Right kidney (tissue), 9 donors: ENCODE measurements at places on chromosomes 16 and 17.

DNA sequence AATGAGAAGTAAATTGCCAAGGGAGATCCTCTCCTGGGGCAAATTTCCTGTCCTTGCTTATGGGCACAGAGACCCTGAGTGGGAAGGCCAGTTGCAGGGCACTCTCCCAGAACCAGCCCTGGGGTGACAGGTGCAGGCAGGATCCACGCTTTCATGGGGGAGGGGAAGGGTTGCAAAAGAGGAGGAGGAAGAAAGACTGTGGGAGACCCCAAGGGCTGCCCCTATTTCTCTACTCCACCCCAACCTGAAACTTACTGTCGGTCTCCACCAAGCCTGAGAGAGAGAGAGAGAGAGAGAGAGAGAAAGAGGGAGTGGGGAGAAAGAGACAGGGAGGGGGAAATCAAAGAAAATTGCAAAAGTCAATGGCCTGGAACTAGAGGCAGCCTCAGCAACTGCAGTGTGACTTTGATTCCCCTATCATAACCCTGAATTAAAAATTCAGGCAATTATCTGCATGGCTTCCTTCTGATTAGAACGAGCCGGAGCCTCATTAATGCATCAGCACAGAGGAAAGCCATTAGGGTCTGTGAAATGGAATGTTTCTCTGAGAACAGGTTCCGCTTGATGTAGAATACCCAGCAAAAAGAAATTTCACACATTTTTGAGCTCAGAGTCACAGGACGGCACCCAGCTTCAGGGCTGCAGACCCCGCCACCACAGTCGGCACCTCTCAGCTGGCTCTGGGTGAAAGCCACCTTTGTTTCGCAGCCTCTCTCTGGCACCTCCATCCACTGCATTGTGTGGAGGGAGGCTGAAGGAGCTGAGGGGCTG lies 45.1 kb upstream of the HNF1B start:
- DNase-seq: peak; percentile 69

DNA sequence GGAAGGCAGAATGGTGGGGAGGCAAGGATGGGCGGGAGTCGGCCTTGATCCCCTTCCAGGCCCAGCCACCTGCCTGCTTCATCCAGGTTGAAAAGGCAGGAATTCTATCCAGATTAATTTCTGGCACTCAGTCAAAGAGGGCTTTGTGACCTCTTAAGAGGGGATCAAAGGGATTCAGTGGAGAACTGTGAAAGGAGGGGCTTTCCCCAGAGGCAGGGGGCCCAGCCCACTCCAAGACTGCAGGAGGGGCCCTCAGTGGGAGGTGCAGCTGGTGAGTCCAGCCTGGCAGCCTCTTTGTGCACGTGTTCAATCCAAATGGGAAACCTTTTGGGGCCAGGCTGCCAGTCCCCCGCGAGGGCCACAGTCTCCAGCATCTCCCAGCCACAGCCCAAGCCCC lies 148.5 kb upstream of the PLCG2 start:
- no peak for DNase-seq

DNA sequence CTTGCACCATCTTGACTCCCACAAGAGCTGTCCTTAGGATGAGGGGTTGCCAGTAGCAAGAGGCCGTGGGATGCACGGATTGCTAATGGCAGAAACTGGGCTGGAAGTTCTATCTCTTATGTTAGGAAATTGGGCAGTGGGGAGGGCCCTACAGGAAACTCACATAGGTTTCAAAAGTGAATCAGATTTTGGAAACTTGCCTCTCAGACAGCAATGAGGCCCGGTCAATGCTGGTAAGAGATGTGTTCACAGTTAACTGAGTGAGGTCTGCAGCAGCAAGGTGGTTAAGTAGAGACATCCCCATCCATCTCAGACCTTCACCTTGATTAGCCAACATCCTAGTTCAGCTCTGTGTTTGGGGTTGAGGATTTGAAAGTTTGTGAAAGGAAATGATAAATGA lies 164.7 kb downstream of the ABCA8 start:
- no peak for DNase-seq

- DNase-seq: no peak
Measured at GRCh38 chr16:63192980-63193379, 1156.7 kb upstream of the CDH8 start.

DNA sequence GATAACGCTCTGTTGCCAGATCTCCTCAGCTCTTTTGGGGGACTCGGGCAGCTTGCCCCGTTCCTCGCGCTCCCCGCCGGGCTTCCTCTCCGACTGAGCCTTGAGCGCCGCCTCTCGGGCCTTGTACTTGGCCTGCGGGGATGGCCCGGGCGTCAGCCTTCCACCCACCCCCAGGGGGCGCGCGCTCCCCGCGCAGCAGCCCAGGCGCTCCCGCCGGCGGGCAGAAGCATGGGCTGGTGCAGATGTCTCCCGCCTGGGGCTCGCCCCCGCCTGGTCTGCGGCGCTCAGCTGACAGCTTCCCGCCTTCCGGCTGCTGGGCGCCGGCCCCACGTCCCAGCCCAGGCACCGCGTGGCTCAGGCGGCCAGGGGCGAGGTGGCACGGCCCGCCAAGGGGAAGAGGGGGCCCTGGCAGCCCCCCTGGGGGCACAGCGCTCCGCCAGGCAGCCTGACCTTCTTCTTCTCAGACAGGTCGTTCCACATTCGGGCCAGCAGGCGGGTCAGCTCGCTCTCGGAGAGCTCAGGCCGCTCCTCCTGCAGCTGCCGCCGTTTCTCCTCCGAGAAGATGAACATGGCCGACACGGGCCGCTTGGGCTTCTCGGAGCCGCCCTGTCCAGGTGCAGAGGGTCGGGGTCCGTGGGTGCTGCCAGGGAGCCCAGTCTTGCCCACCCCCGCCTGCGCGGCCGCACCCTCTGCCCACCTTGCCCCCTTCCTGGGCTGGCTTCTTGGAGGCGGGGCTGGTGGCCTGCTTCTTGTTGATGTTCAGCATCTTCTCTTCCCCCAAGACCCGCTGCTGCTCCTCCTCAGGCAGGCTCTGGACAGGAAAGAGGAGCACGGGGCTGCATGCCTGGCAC lies 8.9 kb downstream of the UBTF start:
- DNase-seq: peak; percentile 84

GRCh38 chr17:549177-550040 lies 165.2 kb downstream of the VPS53 start:
- no peak for DNase-seq

DNA sequence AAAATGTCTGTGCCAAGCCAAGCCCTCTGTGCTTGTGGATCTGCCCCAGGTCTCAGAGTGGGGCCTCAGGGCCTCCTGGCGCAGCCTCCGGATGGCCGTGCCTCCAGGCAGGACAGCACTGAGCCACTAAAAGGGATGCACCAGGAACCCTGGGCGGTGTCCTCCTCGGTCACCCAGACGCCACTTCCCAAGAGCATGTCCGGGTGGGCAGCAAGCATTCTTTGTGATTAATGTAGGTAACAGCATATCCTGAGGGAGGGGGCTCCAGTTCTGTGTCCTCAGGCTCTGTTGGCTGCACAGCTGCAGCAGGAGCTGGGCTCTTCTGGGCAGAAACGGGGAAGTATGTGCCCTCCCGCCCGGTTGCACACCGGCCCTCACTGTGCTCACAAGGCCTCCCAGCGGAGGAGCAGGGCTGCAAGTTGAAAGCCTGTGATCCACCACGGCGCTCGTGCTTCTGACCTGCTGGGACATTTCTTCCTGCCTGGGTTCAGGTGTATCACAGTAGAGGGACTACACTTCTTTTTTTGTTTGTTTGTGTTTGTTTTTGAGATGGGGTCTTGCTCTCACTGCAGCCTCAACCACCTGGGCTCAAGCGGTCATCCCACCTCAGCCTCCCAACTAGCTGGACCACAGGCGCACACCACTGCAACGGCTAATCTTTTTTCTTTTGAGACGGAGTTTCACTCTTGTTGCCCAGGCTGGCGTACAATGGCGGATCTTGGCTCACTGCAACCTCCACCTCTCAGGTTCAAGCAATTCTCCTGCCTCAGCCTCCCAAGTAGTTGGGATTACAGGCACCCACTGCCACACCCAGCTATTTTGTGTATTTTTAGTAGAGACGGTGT lies 37.9 kb upstream of the CHMP6 start:
- DNase-seq: no peak

GRCh38 chr17:12673788-12674187 lies 8.1 kb downstream of the MYOCD start:
- no peak for DNase-seq

- DNase-seq: peak; percentile 52
Measured at GRCh38 chr17:82031885-82032627, 578 bp downstream of the RAC3 start.

- DNase-seq: no peak
Measured at GRCh38 chr16:57999366-57999970, 1.0 kb downstream of the ZNF319 start.

DNA sequence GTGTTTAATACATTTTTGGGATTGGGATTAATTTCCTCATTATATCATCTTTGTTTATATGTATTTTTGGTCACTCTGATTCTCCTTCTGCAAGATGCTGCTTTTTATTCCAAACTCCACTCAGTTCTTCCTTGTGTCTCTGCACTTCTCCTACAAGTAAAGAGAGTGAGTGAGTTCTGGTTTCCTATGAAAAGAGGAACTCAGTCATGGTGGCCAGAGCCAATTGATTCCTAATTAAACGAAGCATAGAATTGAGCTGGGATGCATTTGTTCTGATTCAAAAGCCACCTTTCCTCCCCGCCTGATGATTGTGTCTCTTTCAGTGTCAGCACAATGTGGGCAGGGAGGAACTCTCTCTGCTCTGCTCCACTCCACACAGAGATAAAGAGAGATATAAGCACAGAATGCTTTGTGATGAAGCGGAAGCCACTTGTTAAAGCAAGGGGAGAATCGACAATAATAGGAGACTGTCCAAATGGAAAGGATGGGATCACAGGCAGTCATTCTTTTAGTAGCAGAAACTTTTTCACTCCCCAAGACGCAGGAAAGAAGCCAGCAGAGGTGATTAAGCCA lies 121.3 kb upstream of the GOT2 start:
- no peak for DNase-seq

- no peak for DNase-seq
Measured at GRCh38 chr16:31025339-31025738, 8.0 kb upstream of the STX4 start.

GRCh38 chr16:86079255-86079885 lies 180.4 kb downstream of the IRF8 start:
- no peak for DNase-seq

DNA sequence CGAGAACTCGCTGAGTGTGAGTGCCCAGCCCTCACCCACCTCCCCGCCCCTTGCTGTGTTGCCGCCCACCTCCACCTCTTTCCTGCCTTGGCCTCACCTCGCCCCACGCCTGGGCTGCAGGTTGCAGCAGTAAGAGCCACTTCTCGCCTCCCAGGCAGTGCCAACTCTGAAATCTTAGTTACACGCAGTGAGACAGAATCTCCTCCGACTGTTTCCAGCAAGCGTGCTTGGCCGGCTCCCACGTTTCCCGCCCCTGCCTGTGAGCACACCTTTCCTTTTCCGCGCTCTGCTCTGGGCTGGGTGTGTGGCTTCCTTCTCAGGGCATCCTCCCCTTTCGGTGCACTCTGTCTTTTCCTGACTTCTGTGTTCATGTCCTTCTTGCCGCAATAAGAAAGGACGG lies 5.7 kb downstream of the ENGASE start:
- DNase-seq: no peak

DNA sequence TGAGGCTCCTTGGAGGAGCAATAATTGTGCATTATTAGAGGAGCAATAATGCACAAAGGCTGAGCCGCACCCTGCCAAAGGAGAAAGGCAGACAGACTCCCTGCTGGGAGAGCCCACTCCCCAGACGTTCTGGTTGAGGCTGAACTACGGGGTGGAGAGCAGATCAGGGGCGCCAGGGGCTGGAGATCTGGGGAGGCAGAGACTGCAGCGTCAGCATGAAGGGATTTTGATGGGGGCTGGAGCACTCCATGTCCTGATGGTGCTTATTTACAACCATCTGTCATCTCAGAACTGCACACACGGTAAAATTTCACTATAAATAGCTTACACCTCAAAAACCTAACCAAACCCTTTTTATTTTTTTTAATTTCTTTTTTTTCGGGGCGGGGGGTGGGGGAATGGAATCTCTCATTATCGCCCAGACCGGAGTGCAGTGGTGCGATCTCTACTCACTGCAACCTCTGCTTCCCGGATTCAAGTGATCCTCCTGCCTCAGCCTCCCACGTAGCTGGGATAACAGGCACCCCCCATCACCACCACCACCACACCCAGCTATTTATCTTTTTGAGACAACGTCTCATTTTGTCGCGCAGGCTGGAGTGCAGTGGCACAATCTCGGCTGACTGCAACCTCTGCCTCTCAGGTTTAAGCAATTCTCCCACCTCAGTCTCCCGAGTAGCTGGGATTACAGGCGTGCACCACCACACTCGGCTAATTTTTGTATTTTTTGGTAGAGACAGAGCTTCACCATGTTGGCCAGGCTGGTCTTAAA lies 4.3 kb upstream of the C16orf95 start:
- DNase-seq: no peak

DNA sequence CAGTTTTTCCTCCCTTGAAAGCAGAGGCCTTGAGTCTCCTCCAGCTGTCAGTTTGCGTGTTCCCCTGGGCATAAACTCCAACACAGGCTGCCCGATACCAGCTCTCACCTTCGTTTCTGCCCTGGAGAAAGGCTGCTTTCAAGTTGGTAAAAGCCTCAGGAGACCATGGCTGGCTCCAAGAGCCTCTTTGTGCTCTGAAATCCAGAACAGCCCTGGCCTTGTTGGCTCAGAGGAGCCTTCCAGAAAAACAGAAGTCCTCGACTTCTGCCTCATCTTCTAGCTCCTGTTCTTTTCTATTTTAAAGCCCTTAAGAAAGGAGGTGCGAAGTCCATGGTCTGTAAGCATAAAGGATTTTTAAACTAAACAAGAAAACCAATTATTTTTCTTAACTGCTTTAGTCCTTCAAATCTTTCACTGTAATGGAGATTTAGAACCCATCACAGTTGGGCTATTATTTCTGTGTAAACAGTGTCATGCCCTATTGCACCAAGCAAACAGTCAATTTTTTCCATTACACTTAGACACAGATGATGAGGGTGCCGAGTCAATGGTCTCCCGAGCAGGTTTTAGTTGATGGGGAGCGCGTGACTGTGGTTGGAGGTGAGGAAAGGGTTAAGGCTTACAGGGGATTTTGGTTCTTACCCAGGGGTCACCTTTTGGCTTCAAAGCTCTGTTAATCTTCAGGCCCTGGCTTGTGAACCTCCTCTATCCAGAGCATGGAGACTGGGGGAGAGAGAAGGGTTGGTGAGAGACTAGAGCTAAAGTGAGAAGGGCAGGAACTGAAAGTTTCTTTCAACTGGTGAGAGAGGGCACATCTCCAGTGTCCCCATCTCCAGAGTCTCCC lies 212.8 kb downstream of the MSI2 start:
- DNase-seq: no peak

DNA sequence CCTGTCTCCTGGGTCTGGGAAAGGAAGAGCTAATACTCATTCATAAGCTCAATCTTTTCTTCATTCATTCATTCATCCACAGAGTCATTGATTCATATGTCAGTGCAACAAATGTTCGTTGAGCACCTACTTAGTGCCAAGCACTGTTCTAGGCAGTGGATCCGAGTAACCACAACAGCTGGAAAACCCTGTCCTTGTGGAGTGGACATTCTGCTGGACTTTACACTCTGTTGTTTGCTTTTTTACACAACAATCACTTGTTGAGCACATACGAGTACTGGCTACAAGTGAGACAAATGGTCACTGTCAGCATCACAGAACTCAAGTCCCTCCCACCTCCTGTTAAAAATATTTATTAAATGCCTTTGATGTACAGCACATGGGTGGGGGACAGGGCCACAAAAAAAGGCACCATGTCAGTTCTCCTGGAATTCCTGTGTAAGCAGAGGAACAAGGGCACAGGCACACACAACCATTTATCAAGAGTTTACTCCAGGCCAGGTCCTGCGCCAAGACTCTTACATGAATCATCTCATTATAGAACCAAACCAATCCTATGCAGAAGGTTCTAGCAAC lies 46.9 kb downstream of the TEKT5 start:
- DNase-seq: no peak
